Stimulated activated CD8-positive, alpha-beta memory T cell treated with anti-CD3 and anti-CD28 coated beads, Interleukin-4, amount 100 ng/mL, for 4 hours (primary cell): ENCODE measurements at places on chromosomes 7 and 10.

DNA sequence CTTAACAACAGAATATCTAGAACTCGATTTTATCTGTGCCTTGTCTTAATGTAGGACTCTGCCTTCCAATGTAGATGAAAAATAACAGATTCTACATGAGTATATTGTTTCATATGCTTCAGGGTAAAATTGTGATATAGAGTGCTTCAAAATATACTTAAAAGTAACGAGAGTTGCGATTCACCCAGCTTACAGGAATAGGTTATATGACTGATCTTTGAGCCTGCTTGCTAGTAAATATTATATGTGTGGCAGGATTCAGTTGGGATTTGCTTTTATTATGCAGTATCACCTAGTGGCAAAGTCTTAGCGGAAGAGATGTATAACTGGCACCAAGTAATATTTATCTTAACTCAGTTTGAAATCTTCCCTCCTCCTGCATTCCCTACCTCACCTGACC is 183.3 kb downstream of the SEMA3E start:
- no peak for DNase-seq

DNA sequence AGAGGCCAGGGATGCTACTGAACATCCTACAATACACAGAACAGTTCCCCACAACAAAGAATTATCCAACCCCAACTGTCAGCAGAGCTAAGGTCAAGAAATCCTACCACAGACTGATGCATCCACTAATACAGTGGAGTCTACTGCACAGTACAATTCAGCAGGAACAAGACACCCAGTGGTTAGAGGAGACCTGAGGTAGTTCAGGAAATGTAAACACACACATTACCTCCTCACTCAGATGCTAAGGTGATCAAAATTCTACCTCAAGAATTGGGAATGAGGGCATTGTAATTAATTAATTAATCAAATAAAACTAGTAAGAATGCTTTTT is 91.4 kb downstream of the ZFAND4 start:
- DNase-seq: no peak

- peak; percentile 32 for DNase-seq
Observed at GRCh38 chr10:3067118-3067858, at the start of gene PFKP. TSS of gene PFKP (plus strand) at chr10:3067548. CDS start at chr10:3067596, 48 bp downstream.

GRCh38 chr10:126969310-126969709 is 64.1 kb downstream of the DOCK1 start:
- no peak for DNase-seq
